ENCODE measurements at places on chromosomes 12 and 14. TPM values are rescaled to one million over a fixed set of nuclear protein-coding genes. Genes with fewer than 3 reads are reported as not detected.

PIWIL1 gene
- not detected for total RNA-seq

ATG14 gene
- total RNA-seq: 13.1 TPM

GRCh38 chr14:61279082-61279481, 2.1 kb downstream of the TMEM30B start:
- DNase-seq: no peak

GRCh38 chr12:30794591-30795409, 40.0 kb upstream of the CAPRIN2 start:
- DNase-seq: peak; percentile 82

- DNase-seq: no peak
Observed at GRCh38 chr12:16901946-16902345, 296.0 kb upstream of the LMO3 start.

- DNase-seq: no peak
Observed at GRCh38 chr14:73526036-73526984, 10.6 kb upstream of the ACOT1 start.

DNA sequence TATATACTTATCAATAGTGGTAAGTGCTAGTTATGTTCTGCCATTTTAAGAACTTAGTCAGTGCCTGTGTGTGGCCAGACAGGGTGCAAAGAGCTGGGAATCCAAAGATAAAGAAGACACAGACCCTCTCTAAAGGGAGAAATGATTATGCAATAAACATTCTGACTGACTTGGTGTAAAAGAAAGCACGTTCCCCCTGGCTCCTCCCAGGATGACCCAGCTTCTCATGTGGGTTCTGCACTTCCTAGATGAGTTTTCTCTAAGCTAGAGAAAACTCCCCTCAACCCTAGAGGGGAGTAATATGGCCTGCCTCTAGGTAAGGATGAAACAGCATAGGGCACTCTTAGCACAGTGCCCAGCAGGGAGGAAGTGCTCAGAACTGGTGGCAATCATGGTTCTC, 231.2 kb downstream of the VRK1 start:
- DNase-seq: no peak

Measured in pulmonary artery endothelial cell (primary cell).